ENCODE measurements at places on chromosomes 12 and 14.
A peak's percentile ranks its signal among the peaks of the same experiment; 100 is the strongest.

- DNase-seq, result peak; percentile 60
These were observed 62.5 kb downstream of the DRAM1 start for GRCh38 chr12:101939856-101940265.

- DNase-seq, result no peak
These were observed 6.6 kb downstream of the PTHLH start for GRCh38 chr12:27965966-27966365.

- no peak for DNase-seq
These were observed 398.7 kb downstream of the TMEM121 start for GRCh38 chr14:105924951-105925591.

DNA sequence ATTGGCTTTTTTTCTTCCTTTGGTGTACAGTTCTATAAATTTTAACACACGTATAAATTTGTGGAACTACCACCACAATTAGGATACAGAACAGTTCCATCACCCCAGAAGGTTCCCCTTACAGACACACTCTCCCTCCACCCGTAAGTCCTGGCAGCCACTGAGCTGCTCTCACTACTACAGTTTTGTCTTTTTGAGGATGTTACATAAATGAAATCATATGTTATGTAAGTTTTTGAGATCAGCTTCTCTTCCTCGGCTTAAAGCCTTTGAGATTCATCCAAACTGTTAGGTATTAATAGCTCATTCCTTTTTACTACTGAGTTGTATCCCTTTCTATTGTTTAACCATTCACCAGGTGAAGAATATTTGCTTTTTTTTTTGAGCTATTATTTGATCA, 74.3 kb upstream of the SLC24A4 start:
- DNase-seq, result no peak

GRCh38 chr12:103308396-103308795, 187.4 kb downstream of the C12orf42 start:
- no peak for DNase-seq

Measured in nephron progenitor cell (in vitro differentiated cells).